A549 treated with dexamethasone at 1 μM for 4 hours (cell line): ENCODE measurements at places on chromosomes 2 and 18. TPM values are rescaled to one million over a fixed set of nuclear protein-coding genes. Genes with fewer than 3 reads are reported as not detected.

Gene ADRA2B
- total RNA-seq: 0.08 to 0.14 TPM (median 0.11 TPM) in 5 replicates

Gene SP140L
- 2.7 to 4.0 TPM (median 3.3 TPM) in 5 replicates for total RNA-seq

Gene ERCC3
- total RNA-seq: 38.8 to 42.8 TPM (median 41.2 TPM) in 5 replicates

Gene DHRS9
- total RNA-seq: 3.4 to 4.6 TPM (median 3.9 TPM) in 5 replicates

Gene DDX18
- total RNA-seq: 65.1 to 80.3 TPM (median 71.1 TPM) in 5 replicates

Gene DYSF
- total RNA-seq: 0.62 to 0.93 TPM (median 0.75 TPM) in 5 replicates

Gene NEB
- total RNA-seq: 0.18 to 0.49 TPM (median 0.35 TPM) in 5 replicates

Gene ATP8B1
- 5.3 to 8.5 TPM (median 7.6 TPM) in 5 replicates for total RNA-seq
